ENCODE measurements at places on chromosomes 4 and X.

- no peak for DNase-seq
Measured at GRCh38 chr4:25310803-25311166, 1.8 kb upstream of the ZCCHC4 start.

GRCh38 chr4:48766131-48766792, 13.8 kb downstream of the FRYL start:
- no peak for DNase-seq

DNA sequence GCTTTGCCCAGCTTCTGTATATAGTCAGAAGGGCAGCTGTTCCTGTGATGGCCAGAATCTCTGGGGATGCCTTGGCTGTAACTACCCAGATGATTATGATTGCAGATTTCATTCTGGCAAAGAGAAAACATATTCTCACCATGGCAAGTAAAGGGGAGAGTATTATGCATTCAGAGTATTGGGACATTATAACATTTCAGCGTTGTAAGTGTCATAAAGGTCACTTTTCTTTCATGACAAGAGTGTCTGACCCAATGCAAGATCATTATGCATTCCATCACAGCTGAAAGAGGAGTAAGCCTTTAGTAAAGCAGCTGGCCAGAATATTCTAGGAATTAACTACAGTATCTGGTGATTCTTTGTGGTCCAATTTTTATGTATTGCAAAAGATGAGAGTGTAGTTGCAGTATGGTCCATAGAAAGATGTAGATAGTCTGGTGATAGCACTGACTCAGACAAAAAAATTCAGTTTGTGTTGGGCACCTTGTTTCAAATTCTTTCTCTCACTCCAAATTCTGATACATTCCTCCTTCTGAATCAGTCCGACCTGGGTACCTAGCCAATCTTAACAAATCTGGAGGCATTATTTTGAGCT, 2366.3 kb downstream of the PCDH7 start:
- no peak for DNase-seq

GRCh38 chr4:152676052-152676854, 3.5 kb downstream of the TMEM154 start:
- DNase-seq: no peak

GRCh38 chr4:151459375-151459774, 50.4 kb downstream of the FHIP1A start:
- no peak for DNase-seq

DNA sequence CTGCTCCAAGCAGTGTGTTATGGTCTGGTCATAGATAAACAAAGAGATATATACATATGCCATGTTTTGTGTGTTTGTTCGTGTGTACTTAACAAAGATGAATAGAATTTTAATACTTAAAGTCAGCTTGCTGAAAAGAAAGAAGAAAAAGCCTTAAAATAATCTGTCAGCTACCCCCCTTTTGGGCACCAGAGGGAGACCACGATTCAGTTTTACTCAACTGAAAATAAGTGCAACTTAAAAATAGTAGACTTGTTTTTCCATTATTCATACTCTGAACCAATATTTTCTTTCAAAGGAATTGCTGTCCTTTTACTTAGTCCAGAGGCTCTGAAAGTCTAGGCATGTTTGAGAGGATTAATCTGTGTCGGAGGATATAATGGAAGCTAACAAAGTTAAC, 181.7 kb upstream of the AGTR2 start:
- DNase-seq: no peak

DNA sequence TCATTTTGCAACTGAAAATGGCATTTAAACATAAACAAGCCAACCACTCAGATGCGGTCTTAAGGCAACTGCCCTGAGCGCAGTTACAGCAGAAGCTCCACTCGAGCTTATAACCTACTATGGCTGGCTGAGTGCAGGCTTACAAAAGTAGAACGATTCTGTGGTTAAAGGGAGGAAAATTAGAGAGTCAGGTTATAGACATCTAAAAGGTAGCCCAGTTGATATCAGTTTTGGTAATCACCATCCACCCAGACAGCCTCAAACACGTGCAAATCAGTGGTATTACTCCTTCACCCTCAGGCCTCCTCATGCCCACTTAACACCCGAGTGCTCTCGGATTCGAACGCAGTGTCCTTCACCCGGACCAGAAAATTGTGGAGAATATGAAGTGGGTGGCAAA, 3.1 kb downstream of the LEF1 start:
- no peak for DNase-seq

Data from stimulated activated CD8-positive, alpha-beta memory T cell treated with anti-CD3 and anti-CD28 coated beads, Interleukin-4, amount 100 ng/mL, for 1 hour (primary cell).